GM23338 (cell line): ENCODE measurements at places on chromosomes 3 and 15. TPM values are rescaled to one million over a fixed set of nuclear protein-coding genes. Genes with fewer than 3 reads are reported as not detected.
A peak's percentile ranks its signal among the peaks of the same experiment; 100 is the strongest.

DNA sequence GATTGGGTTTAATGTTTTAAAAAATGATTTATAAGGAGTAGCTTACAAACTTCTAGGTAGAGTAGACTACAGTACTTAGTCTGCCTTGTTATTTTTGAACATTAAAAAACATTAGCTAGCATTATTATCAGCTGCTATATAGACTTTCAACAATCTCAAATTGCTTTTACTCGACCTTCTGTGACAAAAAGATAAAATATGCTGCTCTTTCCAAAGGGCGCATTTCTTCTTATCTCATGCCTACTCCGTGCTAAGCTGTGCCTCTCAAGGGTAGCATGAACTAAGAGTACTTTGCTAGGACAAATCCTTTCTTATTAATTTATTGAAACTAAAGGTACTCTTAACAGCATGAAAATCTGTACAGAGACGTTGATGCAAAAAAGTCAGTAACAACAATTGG lies 71.3 kb downstream of the SPRED1 start:
- DNase-seq = no peak

- DNase-seq = no peak
Observed at GRCh38 chr3:149581681-149582370, 76.0 kb downstream of the WWTR1 start.

GRCh38 chr3:144237351-144237750 lies 265.7 kb downstream of the DIPK2A start:
- DNase-seq = no peak

DNA sequence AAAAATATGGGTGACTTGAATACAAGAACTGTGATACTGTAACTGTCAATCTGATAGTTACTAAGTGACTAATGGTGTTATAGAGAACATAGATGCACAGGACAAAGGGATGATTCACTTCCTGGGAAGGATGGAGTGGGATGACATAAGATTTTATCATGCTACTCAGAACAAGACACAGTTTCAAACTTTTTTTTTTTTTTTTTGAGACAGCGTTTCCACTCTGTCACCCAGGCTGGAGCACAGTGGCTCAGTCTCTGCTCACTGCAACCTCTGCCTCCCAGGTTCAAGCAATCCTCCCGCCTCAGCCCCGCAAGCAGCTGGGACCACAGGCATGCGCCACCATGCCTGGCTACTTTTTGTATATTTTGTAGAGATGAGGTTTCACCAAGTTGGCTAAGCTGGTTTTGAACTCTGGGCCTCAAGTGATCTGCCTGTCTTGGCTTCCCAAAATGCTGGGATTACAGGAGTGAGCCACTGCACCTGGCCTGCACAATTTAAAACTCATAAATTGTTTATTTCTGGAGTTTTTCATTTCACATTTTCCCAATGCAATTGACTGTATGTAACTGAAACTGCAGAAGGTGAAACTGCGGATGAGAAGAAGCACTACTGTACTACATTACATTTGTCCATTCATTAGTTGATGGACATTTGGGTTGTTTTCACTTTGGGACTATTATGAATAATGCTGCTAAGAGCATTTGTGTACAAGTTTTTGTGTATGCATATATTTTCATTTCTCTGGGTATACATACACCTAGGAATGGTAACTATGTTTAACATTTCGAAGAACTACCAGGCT lies 40.6 kb downstream of the ADIPOQ start:
- no peak for DNase-seq

GRCh38 chr3:187398955-187399354 lies 30.8 kb downstream of the RTP4 start:
- no peak for DNase-seq

GRCh38 chr3:45119824-45120358 lies 26.3 kb downstream of the CDCP1 start:
- DNase-seq = no peak

- DNase-seq = no peak
Observed at GRCh38 chr3:186184021-186184420, 75.1 kb upstream of the ETV5 start.

- DNase-seq = peak; percentile 90
Observed at GRCh38 chr3:50205413-50206276, 574 bp downstream of the SLC38A3 start.

TM4SF1 gene
- 0.10 TPM in 1 of 2 replicates, not detected in the other for total RNA-seq

GOLGA8K gene
- not detected in 2 replicates for total RNA-seq

PCSK6 gene
- 6.7 and 7.8 TPM in 2 replicates for total RNA-seq

CX3CR1 gene
- 0.24 TPM in 1 of 2 replicates, not detected in the other for total RNA-seq

TJP1 gene
- total RNA-seq = 108 and 116 TPM in 2 replicates

CATSPER2 gene
- 1.1 and 4.4 TPM in 2 replicates for total RNA-seq
